ENCODE measurements at places on chromosomes 12 and 14. TPM values are rescaled to one million over a fixed set of nuclear protein-coding genes. Genes with fewer than 3 reads are reported as not detected.

NEUROD4 gene
- total RNA-seq, result not detected

PLXNC1 gene
- total RNA-seq, result 0.25 TPM

LHX5 gene
- total RNA-seq, result not detected

KRT73 gene
- total RNA-seq, result not detected

TSPAN9 gene
- 32.9 TPM for total RNA-seq

CMA1 gene
- not detected for total RNA-seq

- no peak for DNase-seq
Measured at GRCh38 chr14:77052281-77053044, 24.0 kb upstream of the IRF2BPL start.

- no peak for DNase-seq
Measured at GRCh38 chr14:58946431-58946830, 242.0 kb upstream of the DAAM1 start.

DNA sequence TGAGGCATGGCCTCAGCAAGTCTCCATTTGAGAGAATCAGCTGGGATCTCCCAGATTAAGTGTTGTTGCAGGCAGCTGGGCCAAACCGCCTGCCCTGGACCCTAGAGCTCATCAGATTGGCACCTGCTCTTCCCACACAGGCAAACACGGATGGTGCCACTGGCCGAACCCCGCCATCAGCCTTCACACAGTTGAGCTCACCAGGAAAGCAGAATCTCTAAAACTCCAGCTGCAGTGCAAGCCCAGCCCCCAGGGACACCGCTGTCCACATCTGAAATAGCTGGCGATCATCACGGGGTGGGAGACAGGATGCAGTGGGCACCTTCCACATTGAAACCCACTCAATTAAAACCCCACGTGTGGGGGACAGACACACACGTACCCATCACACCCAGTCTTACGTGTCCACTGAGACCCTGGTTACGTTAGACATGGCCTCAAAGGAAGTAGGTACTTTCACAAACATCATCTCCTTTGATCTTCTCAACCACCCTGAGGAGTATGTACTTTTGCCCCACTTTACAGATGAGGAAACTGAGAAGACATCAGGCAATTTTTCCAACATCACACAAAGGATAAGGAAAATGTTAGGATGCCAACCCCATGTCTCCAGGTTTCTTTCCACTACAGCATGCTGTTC lies 88.8 kb downstream of the SINHCAF start:
- no peak for DNase-seq

GRCh38 chr12:74794522-74794921 lies 256.9 kb downstream of the ATXN7L3B start:
- DNase-seq, result no peak

GRCh38 chr12:10389904-10390303 lies at the start of gene KLRK1:
Gene KLRK1 (minus strand): TSS chr12:10390041. CDS start chr12:10388810, 1,231 bp downstream.
- no peak for DNase-seq

GRCh38 chr12:40668099-40668529 lies 24.1 kb upstream of the CNTN1 start:
- DNase-seq, result no peak

GRCh38 chr12:7731486-7731885 lies 15.7 kb downstream of the CLEC4C start:
- no peak for DNase-seq

DNA sequence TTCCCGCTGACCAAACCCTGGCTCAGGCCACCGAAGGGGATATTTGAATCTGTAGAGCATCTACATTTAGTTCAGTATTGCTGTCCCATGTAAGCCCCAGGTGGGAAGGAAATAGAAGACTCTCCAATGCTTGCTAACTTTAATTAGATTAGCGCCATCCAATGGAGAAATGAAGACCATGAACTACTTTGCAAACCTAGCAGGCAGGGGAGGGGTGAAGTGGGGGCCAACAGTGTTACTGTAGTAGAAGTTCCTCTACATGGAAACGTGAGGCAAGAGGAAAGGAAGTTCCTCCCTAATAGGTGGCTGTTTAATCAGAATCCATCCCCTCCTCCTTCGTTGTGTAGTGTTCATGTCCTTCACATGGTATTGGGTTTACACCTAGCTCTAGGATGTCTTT lies 9.3 kb upstream of the DENND5B start:
- no peak for DNase-seq

GRCh38 chr14:63241096-63241495 lies 36.9 kb downstream of the RHOJ start:
- DNase-seq, result no peak

GRCh38 chr12:116885491-116885890 lies 4.2 kb upstream of the HRK start:
- no peak for DNase-seq

- no peak for DNase-seq
Measured at GRCh38 chr12:121724925-121725324, 12.4 kb downstream of the TMEM120B start.

DNA sequence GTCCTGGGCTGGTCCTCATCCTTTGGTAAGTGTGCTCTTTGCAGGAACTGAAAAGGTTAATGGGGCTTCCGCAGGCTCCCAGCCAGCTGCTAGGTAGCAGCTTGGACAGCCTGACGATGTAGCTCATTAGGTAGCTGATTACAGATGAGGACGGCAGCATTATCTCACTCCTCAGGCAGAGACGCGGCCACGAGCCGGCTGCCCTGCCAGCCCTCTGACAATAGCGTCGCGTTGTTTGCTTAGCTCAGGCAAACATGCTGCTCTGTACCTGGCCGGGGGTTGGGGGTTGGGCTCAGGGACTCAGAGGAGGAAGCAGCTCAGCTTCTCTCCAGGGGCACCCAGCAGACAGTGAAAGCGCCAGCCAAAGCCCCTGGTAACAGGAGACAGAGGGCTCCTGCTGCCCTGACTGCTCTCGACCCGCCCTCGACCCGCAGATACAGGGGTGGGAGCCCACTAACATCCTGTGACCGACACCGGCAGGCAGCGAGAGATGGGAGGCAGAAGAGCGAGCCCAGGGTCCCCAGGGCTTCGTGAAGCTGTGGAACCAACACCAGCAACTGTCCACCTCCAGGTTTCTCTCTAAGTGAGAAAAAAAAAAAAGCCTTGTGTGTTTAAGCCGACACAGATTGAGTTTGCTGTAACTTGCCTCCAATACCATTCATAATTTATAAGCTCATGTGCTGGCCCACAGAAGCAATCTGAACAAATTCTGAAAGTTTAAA lies 53.4 kb upstream of the DLK1 start:
- DNase-seq, result no peak

- no peak for DNase-seq
Measured at GRCh38 chr14:99150236-99150635, 121.8 kb downstream of the BCL11B start.

DNA sequence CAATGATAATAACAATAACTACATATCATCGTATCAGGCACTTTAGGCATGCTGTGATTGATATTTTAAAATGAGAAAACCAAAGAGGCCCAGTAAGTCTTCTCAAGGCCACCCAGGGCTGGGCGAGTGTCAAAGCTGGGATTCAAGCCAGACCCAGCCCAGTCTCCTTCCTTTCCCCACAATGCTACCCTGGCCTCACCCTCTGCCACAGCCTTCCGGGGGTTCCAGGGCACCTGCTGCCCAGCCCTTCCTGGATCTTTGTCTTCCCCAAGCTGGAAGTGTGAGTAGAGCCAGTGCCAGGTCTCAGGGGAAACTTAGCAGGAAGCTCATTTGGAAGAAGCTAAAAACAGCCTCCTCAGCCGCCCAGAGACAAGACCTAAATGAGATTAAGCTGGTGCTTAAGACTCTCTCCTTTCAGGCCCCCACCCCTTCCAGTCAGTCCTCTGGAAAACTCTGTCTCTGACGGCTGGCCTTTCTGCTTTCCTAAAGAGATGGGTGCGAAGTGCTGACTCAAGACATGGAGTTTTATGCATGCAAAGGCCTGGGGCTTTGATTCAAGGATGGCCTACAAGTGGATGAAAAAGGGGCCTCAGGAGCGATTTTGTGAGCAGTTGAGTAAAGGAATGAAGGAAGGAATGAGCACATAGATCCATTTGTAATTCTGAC lies 184.2 kb downstream of the KCNA5 start:
- no peak for DNase-seq

GRCh38 chr12:26627335-26627734 lies 205.7 kb downstream of the ITPR2 start:
- no peak for DNase-seq

DNA sequence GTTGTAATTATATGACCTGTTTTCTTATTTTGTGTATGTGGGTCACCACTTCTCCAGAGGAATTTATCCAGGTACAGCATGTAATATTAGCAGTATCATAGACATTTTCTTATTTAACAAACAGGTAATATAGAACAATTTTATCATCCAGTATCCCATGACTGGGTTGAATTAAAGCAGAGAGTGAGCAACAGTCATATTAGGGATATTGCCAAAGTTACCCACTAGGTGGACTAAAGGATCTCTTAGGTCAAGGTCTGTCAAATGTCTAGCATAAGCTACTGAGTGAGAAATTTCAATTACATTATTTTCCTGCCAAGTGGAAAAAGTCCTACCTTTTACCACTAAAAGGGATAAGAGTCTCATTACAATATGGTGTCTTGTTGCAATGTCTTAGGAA lies 62.1 kb upstream of the TRIM9 start:
- no peak for DNase-seq

- no peak for DNase-seq
Measured at GRCh38 chr12:120091371-120092090, 25.0 kb downstream of the RAB35 start.

GRCh38 chr12:31235868-31236395 lies 90.0 kb downstream of the SINHCAF start:
- DNase-seq, result no peak

- DNase-seq, result no peak
Measured at GRCh38 chr14:50254248-50254647, 22.9 kb upstream of the SOS2 start.

- DNase-seq, result no peak
Measured at GRCh38 chr12:28681980-28682379, 467.1 kb upstream of the FAR2 start.

GRCh38 chr12:31599053-31599452 lies 8.1 kb upstream of the DENND5B start:
- no peak for DNase-seq

GRCh38 chr14:24312736-24313507 lies 1.6 kb downstream of the LTB4R start:
- no peak for DNase-seq

DNA sequence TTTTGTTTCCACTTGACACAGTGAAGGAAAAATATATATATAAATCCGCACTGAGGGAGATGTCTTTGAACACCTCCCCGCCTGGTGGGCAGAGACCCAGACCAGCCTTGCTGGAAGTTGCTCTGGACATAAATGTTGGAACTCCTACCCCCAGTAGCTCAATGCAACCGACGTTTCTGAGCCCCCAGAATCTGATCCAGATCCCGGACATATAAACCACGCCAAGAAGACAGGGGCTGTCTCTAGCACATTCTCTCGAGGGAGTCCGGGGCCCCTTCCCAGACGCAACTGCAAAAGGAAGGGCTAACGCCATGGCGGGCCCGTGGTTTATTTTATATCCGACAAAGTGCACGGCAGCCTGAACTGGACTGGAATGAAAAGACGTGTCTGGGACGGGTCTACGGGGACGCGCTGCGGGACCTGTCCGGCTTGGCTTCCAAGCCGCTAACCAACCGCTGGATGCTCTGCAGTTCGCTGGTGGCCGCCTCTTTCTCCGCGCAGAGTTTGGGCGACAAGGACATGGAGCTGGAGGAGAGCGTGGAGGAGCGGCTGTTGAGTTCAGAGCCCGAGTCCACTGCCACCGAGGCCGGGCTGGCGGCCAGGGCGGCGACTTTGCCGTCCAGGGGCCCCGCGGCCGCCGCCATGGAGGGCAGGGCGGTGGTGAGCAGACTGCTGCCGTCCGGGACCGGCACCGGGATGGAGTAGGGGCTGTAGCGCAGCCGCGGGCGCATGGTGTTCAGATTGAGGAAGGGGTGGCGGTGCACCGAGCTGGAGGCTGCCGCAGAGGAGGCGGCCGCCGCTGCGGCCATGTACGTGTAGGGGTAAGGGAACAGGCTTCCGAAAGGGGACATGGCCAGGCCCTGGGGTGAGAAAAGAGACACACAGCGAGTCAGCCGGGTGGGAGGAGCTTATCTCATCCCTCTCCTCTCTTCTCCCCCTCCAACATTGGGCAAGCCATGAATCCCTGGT lies 12.2 kb downstream of the TBX3 start:
- DNase-seq, result no peak

- DNase-seq, result no peak
Measured at GRCh38 chr14:22008766-22009165, 335.1 kb upstream of the OR4E1 start.

DNA sequence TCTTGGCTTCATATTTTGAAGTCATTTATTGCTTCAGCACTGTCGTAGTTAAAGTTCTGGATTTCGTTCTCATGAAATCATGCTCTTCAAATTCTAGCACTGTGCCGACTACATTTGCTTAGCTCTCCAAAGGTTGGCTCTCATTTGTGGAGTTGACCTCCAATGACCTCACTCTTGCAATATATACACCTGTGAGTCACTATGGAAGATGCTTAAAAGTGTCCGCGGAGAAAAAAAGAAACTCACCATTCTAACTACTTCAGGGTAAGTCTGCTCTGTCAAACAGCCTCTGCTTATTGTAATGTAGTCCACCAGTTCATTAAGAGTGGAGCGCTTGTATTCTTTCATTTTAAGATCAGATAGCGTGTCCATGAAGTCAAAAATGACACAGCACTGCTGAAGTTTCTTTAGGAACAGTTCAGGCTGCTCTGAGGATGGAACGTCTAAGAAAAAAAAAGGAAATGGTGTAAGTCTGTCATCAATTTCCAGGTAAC lies 89.7 kb downstream of the PPP2R5E start:
- no peak for DNase-seq

- no peak for DNase-seq
Measured at GRCh38 chr14:68331426-68331825, 461.4 kb downstream of the ZFP36L1 start.

GRCh38 chr12:38903596-38903995 lies 1.8 kb downstream of the CPNE8 start:
- DNase-seq, result no peak

DNA sequence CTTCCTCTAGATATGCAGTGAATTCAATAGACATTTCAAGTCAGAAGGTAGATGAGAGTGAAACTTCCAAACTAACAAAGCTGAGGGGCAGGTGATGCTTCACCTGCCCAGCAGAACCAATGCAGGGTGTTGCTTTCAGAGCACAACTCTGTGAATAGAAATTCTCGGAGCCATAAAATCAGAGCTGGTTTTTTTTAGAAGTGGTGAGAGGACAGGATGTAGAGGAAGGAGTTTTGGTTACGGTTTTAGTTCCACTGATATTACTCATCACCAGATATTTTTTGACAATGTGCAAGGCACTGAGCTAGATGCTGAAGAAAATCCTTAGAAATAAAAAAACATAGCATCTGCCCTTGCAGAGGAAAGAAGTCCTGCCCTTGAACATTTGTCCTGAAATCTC lies 62.2 kb downstream of the BMP4 start:
- peak; percentile 71 for DNase-seq

- no peak for DNase-seq
Measured at GRCh38 chr14:69012256-69012953, 33.3 kb upstream of the ACTN1 start.

DNA sequence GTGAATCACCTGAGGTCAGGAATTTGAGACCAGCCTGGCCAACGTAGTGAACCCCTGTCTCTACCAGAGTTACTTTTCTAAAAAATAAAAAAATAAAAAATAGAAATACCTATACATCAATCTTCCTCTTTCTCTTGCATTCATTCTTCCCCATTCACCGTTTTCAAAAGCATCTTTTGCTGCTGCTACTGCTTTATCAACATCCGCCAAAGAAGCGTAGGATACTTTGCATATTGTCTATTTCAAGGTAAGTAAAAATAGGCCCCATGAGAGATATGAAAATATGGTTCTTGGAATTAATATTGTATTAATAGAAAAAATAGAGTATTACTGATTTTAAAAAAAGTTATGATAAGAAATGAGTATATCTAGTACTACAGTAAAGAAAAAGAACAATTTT lies 32.3 kb downstream of the ALDH1L2 start:
- no peak for DNase-seq
